ENCODE measurements at places on chromosomes 2 and 18.

DNA sequence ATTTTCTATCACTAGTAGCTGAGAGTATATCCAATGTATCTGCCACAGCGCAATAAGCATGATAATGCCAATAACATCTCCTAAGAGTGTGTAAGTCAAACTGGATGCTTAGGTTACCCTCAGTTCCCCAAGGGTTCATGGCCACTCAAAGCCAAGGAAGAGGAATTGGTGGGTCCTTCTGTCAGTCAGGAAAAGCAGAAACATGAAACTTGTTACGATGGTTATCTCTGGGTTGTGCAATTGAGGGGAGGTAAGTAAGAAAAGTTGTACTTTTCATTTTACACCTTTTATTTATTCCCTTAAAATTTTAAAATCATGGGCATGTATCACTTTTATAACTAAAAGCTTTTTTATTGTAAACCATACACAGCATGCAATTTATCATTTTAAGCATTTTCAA, 10.1 kb upstream of the GAD1 start:
- no peak for DNase-seq

DNA sequence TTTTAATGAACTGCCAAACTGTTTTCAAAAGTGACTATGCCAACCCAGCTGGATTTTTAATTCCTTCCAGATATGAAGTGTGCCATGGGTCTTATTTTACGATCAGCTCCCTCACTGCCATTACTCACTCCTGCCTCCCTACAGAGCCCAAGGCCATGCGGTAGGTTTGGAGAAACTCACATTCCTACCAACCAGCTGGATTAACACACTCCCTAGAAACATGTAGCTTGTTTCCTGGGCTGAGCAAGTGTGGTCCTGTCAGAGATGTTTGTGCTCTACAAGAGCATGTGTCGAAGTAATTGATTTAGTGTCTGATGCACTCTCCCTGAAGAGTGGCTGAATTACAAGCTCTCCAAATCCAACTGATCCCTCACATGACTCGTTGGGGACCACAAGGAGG, 82.5 kb downstream of the SPP2 start:
- DNase-seq, result no peak

GRCh38 chr18:78562531-78562961, 417.1 kb upstream of the SALL3 start:
- DNase-seq, result no peak

- DNase-seq, result no peak
Observed at GRCh38 chr18:9994701-9995235, 81.0 kb downstream of the VAPA start.

DNA sequence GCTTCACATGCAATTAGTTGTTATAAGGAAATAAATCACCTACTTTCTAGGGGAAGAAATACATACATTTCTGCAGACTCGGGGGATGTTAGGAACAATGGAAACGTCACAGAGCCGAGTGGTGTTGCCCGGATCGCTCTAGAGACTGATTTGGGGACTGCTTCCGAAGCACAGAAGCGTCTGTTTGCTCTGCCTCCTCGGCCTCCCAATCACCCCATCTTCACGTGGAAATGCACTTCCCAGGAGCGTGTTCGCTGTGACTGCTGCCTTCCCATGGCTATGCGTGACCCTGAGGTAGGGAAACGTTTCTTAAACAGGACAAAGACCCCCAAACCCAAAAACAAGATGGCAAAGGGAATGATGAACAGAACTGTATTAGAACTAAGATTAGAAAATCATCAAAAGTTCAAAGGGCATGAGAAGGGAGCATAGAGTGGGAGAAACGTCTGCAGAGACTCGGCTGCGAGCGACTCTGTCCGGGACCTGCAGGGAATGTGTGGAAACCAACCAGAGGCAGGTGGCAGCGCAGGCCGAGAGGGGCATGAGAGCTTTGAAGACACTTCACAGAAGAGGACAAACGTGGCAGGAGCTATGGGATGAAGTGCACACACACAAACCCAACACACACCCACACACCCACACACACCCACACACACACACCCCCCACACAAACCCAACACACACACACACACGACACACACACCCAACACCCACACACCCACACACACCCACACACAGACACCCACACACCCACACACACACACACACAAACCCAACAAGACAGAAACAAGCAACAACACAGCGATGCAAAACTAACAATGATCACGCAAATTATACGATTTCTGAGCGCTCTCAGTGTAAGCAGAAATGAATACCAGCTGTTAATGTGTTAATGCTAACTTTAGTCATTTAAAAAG, 41.3 kb downstream of the RTP5 start:
- DNase-seq, result peak; percentile 4

DNA sequence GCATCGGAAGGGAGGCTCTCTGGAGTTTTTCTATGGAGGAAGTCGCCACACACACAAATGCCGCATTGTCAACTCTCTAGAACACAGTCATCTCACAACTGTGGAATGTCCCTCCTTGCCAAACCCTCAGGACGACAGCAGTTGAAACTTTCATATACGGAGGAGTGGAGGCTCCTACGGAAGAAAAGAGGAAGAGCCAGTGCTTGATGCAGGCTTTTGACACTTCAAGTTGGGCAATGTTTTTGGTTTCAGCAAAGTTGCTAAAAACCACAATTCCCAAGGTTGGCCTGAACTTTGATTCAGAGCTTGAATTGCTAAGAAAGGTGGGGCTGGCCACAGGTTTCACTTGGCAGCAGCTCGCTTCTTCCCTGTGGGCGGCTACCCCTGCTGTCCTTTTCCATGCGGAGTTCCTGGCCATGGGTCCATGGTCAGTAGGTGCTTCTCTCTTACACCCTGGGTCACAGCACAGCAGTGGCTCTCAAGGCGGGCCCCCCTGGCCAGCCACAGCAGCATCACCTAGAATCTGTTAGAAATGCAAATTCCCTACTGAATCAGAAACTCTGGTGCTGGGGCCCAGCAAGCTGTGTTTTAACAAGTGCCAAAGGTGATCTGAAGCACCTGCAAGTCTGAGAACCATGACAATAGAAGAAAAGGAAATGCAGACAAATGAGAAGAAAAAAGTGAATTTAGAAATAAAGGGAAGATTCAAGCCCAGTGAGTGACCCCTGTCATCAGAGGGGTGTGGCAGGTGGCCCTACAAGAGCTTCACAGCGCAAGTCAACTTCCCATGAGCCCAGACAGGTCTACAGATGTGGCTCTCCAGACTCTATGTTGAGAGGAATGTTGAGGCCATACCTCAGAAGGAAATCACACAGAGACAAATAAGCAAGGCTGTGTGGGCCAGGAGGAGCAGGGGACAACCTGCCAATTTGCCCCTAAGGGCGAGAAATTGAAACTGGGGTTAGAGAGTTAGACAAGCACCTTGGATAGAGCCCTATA, 856.4 kb downstream of the RNF144A start:
- DNase-seq, result no peak

DNA sequence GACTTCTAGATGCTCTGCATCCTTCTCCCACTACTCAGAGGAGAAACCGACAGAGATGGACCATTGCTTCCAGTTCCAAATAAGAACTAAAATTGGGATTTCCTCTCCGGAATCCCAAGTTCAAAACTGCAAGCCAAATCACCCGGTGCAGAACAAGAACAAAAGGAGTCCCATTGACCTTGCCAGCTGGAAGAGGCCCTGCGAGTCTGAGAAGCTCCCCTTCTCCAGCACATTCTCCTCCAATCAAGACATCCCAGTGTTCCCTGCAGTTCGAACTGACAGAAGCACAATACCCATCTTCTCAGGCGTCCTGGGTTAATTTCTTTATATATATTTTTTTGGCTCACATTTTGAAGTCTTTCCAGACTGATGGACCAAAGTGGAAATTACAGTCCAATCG, 195.3 kb upstream of the MEIS1 start:
- no peak for DNase-seq

- no peak for DNase-seq
Observed at GRCh38 chr2:148968776-148969319, 69.7 kb upstream of the LYPD6B start.

DNA sequence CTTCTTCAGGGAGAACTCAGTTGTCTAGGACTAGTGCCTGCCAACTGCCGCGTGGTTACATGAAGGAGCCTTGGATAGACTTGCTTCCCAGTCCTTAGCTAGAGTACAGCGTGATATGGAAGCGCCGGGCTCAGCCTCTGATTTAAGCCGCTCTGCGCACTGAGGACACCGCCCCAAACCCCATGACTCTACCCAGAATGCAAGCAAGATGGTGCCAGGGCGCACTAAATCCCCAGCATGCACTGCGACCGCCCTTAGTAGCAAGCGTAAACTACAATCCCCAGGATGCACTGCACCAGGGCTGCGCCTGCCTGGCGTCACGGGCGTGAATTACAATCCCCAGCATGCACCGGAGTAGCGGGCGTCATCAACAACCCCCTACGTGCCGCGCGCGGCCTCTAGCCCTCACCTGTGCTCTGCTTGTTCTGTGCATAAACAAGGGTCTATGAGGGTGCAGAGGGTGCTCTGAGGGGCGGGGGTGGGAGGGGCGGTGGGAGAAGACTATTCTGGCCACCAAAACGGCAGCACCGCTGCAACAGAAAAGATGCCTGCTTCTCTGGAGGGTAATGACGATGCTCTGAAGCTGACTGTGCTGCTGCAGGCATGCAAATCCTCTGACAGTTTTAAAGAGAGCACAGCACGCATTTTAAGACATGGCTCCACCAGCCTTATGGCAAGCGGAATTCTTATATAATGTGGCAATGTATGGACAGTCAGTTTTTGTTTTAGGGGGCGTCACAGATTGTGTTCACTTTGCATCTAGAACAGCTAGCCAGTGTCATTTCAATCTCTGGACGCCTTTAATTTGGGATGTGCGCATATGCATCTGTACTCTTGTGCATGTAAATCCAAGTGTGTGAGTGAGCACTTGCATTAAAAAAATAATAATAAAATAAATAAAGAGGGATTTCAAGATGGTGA, 282.5 kb upstream of the MYT1L start:
- peak; percentile 85 for DNase-seq

DNA sequence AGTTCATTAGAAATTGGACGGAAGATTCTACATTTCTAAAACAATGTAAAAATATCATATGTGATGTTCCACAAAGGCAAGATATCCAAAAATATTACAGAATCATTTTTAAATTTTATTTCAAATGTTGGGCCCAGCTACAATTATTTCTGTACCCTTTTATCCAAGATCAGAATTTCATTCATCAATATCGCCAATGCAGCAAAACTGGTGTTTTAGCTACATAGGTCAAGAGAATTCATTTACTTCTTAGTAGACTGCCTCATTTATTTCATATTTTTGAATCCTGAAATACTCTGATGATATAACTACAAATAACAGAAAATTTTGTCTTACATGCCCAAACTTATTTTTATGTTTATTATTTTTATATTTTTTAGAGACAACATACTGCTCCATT, 143.1 kb downstream of the CMPK2 start:
- DNase-seq, result no peak

- no peak for DNase-seq
Observed at GRCh38 chr2:20687260-20687832, 20.4 kb downstream of the GDF7 start.

DNA sequence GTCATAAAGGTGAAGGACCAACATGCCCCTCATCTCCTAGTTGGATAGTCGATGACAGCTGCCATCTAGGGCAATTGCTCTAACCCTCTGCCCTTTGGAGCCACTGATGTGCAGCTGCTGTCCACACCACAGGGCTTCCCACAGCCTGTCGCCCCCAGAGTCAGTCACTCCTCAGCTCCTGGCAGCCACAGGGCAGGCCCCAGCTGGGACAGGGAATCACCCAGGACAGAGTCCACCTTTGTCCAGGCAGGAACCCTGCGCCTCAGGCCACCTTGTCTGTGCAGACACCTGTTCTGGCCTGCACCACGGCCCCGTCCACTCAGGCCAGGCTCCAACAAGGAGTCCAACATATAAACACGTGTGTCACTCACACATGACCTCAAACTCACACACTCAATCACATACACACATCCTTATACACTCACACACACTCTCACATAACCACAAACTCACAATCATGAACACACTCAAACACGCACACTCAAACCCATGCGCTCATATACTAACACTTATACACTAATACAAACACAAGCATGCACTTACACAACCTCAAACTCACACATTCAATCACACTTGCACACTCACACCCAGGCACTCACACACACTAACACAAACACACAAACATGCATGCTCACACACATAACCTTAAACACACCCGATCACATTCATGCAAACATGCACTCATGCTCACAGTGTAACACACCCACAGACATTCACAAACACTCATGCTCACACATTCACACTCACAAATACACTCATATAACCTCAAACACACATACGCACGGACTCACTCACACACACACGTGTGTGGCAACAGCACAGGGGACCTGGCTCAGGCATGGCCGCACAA, 29.7 kb downstream of the HDAC4 start:
- no peak for DNase-seq

DNA sequence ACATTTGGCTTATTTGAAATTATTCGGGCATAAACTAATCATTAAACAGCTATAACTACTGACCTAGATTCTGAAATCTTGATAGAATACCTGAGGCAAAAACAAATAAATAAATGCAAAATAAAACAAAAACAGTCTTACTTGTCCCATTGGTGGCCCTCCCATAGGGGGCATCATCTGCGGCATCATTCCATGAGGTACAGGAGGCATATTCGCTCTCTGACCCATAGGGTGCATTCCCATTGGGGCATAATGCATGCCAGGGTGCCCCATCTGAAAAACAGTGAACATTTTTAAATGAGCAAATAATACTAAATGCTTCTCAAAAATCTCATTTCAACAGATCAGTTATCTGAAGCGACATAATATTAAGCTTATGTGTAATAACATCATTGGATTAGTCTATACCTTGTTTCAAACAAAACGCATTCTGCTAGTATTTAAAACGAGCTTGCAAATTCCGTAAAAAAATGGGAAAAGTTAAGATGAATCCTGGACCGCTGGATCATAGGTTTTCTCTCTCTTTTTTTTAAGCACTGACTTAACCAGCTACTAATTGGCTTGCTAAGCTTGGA, 1.3 kb downstream of the PRPF40A start:
- no peak for DNase-seq

DNA sequence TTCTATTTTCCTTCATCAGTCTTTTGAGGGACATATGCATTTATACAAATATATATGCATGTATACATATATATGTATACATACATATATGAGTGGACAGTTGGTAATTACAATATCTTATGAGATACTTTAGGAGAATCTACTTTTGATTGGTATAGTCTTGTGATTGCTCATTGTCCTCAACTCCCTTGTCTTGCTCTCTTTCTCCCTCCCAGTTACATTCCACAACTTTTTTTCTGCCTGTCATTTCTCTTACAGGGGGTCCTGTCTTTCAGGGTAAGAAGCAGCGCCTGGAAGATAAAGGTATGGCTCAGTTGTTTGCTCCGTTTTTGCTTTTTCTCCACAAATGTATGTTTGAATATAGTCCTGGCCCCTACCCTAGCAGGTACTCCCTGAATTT, 19.9 kb downstream of the EFEMP1 start:
- DNase-seq, result no peak

DNA sequence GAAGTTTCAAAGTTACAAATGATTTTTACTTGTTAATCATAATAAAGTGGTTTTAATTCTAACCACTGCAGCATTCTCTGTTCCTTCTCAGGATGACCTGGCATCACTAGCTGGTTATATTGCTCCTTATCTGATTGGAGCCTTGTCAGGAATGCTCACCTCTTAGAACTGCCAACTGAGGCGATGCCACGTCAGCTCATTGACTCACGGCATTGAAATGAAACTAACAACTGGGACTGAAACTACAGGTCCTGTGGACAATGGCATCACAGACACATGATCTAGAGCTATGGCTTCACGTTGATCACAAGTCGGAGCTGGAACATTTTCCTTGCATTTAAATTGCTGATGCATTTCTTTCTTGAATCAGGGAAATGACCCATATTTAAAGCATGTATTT, 54.9 kb upstream of the MAP2 start:
- DNase-seq, result no peak
